ENCODE measurements at places on chromosomes 5 and 9. TPM values are rescaled to one million over a fixed set of nuclear protein-coding genes. Genes with fewer than 3 reads are reported as not detected.

- H3K36me3 ChIP-seq, result no peaks in the 10 kb centered on the region
- no peak overlapping the region for H3K4me3 ChIP-seq
- no peak overlapping the region for H3K27ac ChIP-seq
These were observed 26.1 kb downstream of the RXRA start for GRCh38 chr9:134352247-134352933.

GRCh38 chr9:2727966-2728613 is 10.8 kb downstream of the KCNV2 start:
- DNase-seq, result no peak
- no peaks in the 10 kb centered on the region for H3K27me3 ChIP-seq
- no peaks in the 10 kb centered on the region for H3K36me3 ChIP-seq
- no peak overlapping the region for H3K27ac ChIP-seq
- H3K4me3 ChIP-seq, result no peak overlapping the region
- H3K4me1 ChIP-seq, result no peaks in the 10 kb centered on the region

IFNA17 gene
- total RNA-seq, result not detected

PRR16 gene
- not detected for total RNA-seq

- no peak overlapping the region for H3K4me3 ChIP-seq
- no peaks in the 10 kb centered on the region for H3K27me3 ChIP-seq
- no peak overlapping the region for H3K27ac ChIP-seq
- no peak for DNase-seq
- no peaks in the 10 kb centered on the region for H3K4me1 ChIP-seq
These were observed 1373.7 kb upstream of the DMAC1 start for GRCh38 chr9:9173264-9173663.

PCDHB14 gene
- not detected for total RNA-seq

DNA sequence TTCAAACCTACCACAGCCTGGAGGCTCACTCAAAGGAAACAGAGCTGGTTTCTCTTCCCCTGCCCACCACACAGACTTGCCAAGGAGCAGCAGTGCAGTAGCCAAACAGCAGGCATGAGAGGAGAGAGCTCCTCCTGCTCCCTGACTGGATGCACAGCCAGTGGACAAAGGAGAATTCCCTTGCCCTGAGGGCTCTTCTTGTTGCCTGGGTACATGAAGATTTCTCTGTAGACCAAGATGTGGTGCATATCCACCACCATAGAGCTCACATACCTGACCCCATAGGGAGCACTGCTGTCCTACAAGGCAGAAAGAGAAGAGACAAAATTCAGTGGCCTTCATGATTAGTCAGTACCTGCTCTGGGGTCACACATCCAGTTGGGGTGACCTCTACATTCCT is 56.3 kb upstream of the SPATA31E1 start:
- H3K27me3 ChIP-seq, result no peaks in the 10 kb centered on the region
- H3K27ac ChIP-seq, result no peak overlapping the region
- DNase-seq, result no peak
- H3K4me3 ChIP-seq, result no peak overlapping the region

TAS2R1 gene
- total RNA-seq, result not detected

DNA sequence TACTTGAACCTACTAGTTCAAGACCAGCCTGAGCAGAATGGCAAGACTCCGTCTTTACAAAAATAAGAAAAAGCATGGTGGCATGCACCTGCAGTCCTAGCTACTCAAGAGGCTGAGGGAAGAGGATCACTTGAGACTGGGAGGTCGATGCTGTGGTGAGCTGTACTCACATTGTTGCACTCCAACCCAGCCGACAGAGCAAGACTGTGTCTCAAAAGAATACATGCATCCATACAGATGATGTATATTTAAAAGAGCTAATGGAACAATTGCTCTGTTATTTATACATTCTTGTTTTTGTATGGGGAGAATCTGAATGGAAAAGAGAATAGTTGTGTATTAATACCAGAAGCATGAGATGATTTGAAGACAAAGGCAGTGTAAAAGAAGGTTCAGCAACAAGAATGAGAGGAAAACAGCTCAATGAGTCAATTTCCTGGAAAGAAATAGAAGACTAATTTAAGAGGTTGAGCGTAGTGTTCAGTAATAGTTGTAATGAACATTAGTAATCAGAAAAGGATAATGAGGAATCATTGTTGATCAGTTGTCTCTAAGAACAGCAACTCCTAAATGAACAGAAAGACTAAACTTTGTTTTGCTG is 1.9 kb upstream of the LRRC70 start:
- H3K36me3 ChIP-seq, result peaks cover 3% of the 10 kb centered on the region
- DNase-seq, result no peak
- H3K27me3 ChIP-seq, result no peaks in the 10 kb centered on the region

DNA sequence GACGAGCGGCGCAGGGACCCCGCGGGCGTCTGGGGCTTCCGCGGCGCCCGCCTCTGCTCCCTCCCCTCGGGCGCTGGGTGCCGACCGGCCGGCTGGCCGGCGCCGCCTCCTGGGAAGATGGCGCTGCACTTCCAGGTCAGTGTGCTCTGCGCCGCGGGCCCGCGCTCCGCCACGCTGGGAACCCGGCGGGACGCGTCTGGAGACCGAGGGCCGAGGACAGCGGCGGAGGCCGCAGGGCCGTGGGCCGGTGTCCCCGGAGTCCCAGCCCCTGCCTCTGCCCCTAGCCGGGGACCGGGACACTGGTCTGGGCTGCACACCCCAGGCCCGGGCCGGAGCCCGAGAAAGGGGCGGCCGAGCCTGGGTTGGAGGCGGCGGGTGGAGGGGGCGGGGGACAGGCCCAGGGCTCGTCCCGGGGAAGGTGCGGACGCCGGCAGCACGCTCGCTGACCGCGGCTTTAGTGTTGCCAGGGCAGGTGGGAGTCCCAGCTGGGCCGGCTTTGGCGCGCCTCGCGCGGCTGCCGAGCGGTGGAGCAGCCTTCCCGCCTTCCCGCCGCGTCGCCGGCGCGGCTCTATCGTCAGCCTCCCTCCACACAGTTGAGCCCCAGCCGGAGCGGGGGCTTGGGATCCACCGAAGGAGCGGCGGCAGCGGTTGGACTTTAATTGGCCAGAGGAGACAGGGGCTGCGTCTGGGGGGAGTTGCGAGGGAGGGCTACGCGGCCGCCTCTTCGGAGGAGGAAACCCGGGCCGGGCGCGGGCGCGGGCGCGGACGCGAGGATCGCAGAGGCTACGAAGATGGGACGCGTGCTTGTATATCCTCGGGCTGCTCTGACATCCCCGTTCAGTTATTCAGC is at the start of gene RANBP17:
RANBP17 (plus strand) TSS at position 102 of the 850 bp plus-strand sequence.
- no peaks in the 10 kb centered on the region for H3K4me1 ChIP-seq
- no peak for DNase-seq
- H3K36me3 ChIP-seq, result no peaks in the 10 kb centered on the region
- H3K4me3 ChIP-seq, result no peak within 1 kb of the TSS

- H3K27me3 ChIP-seq, result peaks cover 10% of the 10 kb centered on the region
- DNase-seq, result no peak
- H3K27ac ChIP-seq, result no peak overlapping the region
These were observed 91.3 kb upstream of the GPBP1 start for GRCh38 chr5:57082441-57083067.

- H3K4me3 ChIP-seq, result no peak overlapping the region
- no peak overlapping the region for H3K27ac ChIP-seq
- no peaks in the 10 kb centered on the region for H3K27me3 ChIP-seq
- DNase-seq, result no peak
These were observed 653.6 kb downstream of the RAB3C start for GRCh38 chr5:59236448-59236847.

NME5 gene
- not detected for total RNA-seq

GPR151 gene
- total RNA-seq, result not detected

GRCh38 chr5:35608881-35609779 is 8.5 kb upstream of the SPEF2 start:
- no peaks in the 10 kb centered on the region for H3K27me3 ChIP-seq
- no peak for DNase-seq
- H3K4me3 ChIP-seq, result no peak overlapping the region
- H3K36me3 ChIP-seq, result no peaks in the 10 kb centered on the region
- H3K4me1 ChIP-seq, result no peaks in the 10 kb centered on the region
- no peak overlapping the region for H3K27ac ChIP-seq

GRCh38 chr5:11443831-11444230 is 460.4 kb downstream of the CTNND2 start:
- H3K4me1 ChIP-seq, result no peaks in the 10 kb centered on the region
- H3K36me3 ChIP-seq, result no peaks in the 10 kb centered on the region
- DNase-seq, result no peak

NRG2 gene
- total RNA-seq, result not detected

All from CD4-positive, CD25-positive, alpha-beta regulatory T cell (primary cell).